ENCODE measurements at places on chromosomes 1 and 21.

- DNase-seq = no peak
Observed at GRCh38 chr1:228430243-228430642, 13.6 kb upstream of the TRIM17 start.

DNA sequence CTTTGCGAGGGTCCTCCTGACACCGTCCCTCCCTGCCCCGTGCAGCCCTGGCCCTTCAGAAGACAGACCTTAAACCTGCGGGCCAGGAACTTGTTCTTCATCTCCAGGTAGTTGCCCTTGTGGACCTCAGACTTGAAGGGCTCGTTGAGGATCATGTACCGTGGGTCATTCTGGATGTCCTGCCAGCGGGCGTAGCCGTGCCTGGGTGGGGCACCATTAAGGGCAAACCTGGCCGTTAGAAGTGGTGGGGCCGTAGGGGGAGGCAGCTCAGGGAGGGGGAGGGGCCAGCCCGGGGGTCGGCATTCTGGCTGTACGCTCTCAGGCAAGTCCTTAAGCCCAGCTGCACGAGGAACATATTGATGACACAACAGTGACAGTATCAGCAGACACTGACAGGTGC lies 64.6 kb downstream of the KCNAB2 start:
- DNase-seq = no peak

GRCh38 chr1:18951818-18952391 lies 4.6 kb downstream of the IFFO2 start:
- DNase-seq = peak; percentile 59

- DNase-seq = no peak
Observed at GRCh38 chr1:184582411-184582810, 172.2 kb downstream of the EDEM3 start.

DNA sequence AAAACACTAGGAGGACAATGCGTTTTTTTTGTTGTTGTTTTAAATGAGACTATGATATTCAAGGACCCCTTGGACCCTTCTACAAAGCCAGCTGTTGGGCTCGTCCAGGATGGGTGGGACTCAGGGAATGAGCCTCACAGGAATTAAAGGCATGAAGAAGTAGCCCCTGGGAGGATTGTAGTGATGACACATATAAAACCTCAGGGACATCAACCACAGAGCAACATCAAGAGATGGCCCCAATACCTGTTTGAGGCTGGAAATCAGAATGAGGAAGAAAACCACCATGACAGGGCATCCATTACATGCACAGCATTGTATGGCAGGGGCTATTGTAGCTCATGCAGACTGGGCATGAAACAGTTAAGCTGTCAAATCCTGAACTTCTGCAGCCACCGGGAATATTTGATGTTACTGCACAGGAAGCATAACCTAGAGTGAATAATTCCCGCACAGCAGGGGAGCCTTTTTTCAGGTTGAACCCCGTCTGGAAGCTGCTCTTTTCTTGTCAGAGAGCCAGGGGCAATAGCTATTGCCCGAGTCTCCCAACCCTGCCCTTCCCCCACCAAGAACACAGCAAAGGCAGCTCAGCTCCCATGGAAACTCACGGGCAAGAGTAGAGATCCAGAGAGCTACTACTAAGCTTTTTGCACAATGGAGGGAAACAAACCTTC lies 140.2 kb upstream of the FGGY start:
- DNase-seq = peak; percentile 33

- no peak for DNase-seq
Observed at GRCh38 chr21:32330784-32331311, 32.2 kb downstream of the MRAP start.

GRCh38 chr1:213162338-213162737 lies 111.3 kb downstream of the RPS6KC1 start:
- peak; percentile 56 for DNase-seq

GRCh38 chr21:16572032-16572431 lies 842.2 kb downstream of the USP25 start:
- DNase-seq = peak; percentile 7

DNA sequence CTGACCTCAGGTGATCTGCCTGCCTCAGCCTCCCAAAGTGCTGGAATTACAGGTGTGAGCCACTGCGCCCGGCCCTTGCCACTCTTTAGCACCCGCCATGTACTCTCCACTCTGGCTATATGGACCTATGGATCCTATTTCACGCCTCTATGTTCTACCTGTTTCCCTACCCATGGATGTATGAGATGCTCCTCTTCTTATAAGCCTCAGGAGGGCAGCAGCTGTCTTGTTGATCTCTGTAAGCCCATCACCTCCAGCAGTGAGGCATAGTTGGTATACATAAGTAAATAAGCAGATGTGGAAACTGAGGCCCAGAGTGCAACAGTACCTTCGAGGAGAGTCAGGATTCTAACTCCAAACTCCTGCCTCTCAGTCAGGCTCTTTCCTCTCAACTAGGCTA lies 24.7 kb upstream of the ARTN start:
- DNase-seq = no peak

DNA sequence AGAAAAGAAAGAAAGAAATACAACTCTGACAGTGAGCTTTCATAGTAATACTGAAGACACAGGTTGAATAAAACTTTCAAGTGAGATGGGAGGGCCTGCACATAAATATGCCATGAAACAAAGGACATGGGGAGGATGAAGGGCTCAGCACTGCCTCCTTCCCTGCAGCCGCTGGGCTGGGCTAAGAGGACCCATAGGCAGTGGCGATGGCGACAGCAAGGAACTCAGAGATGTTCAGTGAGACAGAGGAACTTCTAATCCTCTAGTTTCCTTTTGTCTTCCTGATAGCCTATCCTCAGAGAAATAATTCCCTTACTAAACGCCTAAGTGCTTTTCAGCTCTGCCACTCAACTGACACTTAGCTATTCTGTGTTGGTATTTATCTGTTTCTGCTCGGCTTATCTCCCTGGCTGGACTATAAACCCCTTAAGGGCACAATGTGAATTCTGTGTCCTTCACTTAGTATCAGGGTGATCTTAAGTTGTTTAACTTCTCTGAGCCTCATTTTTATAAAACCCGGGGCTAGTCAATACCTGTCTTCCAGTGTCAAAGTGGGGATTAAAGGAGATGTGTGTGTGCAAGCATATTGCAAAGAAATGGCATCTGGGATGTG lies 24.4 kb upstream of the IER5 start:
- no peak for DNase-seq

GRCh38 chr1:245485996-245486395 lies 331.2 kb downstream of the KIF26B start:
- no peak for DNase-seq

DNA sequence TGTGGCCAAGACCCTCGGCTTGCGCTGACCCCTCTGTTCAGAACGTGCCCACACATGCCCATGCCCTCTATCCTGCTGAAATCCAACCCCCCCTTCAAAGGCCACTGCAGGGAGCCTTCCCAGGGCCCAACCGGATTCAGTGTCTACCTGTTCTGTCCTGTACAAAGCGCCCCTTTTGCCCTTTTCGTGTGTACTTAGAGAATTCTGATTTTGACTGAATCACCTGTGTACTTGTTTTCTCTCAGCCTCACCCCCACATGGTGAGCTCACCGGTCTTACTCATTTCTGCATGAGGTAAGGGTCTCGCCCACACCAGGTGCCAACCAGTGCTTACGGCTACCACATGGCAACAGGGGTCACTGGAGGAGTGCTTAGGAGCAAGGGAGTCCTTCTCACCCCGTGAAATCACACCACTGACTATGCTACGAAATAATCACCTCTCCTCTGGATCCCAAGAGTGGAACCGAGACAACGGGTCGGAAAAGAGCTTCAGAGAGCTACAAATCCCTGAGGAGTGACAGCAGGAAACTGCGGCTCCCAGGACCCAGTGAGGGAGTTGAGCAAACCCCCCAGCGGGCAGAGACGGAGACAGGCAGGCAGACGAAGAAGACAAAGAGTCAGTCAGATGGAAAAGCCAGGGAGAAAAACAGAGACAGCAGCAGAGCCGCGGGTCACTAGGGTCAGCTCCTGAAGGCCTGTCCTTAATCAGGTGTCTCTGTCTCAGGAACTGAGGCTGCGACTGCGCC lies 2.1 kb upstream of the S100A2 start:
- peak; percentile 28 for DNase-seq

Measured in AG10803 (cell line).